ENCODE measurements at places on chromosomes 3 and 15. TPM values are rescaled to one million over a fixed set of nuclear protein-coding genes. Genes with fewer than 3 reads are reported as not detected.

Gene HRG
- total RNA-seq, result not detected

Gene ITIH4
- 0.96 TPM for total RNA-seq

Gene CTDSPL
- 33.7 TPM for total RNA-seq

Gene GFM1
- 101 TPM for total RNA-seq

Gene GOLGA6A
- not detected for total RNA-seq

Gene MAP4
- total RNA-seq, result 158 TPM

Gene CLPX
- total RNA-seq, result 54.5 TPM

Gene DUOX2
- total RNA-seq, result not detected

Gene IL20RB
- total RNA-seq, result 0.33 TPM

Gene DAPK2
- total RNA-seq, result 9.1 TPM

Gene CLK3
- 43.8 TPM for total RNA-seq

Gene LRRK1
- total RNA-seq, result 11.0 TPM

Gene COL6A5
- not detected for total RNA-seq

Gene GUCA1C
- not detected for total RNA-seq

Gene CAMK2N2
- not detected for total RNA-seq

Gene HYAL1
- total RNA-seq, result 2.8 TPM

Gene TBC1D2B
- 34.1 TPM for total RNA-seq
